ENCODE measurements at places on chromosomes 2 and 18.
A peak's percentile ranks its signal among the peaks of the same experiment; 100 is the strongest.

GRCh38 chr2:200356857-200357384, 50.4 kb downstream of the SPATS2L start:
- no peak for DNase-seq

- no peak for DNase-seq
These were observed 23.0 kb downstream of the CDC42EP3 start for GRCh38 chr2:37648331-37649011.

GRCh38 chr18:59606193-59607077, 90.8 kb downstream of the CCBE1 start:
- DNase-seq, result no peak

- peak; percentile 26 for DNase-seq
These were observed 883 bp downstream of the SMCHD1 start for GRCh38 chr18:2656237-2656980.

DNA sequence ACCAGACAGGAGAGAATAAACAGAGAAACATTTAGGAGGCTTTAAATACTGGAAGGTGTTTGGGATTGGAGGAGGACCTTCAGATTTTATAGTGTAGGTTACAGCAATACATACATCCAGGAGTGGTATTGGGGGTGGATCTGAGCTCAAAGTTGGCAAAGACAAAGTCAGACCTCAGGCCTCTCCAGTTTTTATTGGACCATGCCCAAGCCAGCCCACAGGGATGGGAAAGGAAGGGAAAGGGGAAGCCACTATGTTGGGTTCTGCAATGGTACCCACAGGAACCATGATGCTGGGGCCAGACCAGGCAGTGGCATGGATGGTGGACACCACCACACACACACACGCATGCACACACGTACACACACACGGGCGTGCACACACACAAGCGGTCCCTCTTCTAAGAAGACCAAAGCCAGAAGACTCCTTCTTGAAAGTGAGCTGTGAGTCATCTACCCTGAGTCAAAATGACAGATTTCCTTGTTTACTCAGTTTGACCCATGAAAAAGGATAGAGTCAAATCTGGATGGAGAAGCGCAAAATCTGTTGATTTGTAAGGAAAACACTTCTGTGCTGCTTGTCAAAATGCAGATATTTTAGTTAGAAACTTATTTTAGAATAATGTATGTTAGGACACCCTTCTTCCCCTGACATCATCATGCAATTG, 87.9 kb downstream of the TRABD2A start:
- no peak for DNase-seq

GRCh38 chr2:117190856-117191559, 623.5 kb upstream of the DDX18 start:
- DNase-seq, result no peak

DNA sequence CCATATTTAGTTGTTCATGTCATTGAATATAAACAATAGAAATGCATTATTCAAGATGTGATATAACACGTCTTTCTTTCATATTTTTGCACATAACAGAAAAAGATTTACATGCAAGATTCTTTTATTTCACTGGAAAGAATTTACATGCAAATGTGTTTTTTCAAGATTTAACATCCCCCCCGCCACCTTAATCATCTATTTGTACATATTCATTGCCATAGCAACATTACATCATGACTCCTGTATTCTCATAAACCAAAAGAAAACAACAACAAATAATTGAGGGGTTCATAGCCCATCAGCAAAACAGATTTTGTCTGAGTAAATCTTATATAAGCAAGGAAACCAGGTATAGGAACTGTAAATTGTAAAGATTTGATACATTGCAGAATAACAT, 3.2 kb upstream of the ACVR1C start:
- no peak for DNase-seq

DNA sequence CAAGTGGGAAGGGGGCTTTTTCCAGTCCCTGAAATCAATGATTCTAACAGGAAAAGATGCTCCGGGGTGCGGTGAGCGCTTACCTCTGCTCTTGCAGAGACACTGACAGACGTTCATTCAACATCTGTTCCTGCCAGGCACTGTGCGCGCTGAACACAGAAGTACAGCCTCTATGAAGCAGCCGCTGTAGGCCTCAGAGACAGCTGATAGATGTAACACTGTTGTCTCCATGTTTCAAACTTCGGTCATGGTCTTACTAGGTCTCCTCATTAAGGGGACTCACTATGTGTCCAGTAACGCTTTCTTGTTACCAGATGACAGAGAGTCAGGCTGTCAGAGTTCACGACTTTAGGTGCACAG, 649 bp upstream of the CLIP4 start:
- DNase-seq, result no peak

DNA sequence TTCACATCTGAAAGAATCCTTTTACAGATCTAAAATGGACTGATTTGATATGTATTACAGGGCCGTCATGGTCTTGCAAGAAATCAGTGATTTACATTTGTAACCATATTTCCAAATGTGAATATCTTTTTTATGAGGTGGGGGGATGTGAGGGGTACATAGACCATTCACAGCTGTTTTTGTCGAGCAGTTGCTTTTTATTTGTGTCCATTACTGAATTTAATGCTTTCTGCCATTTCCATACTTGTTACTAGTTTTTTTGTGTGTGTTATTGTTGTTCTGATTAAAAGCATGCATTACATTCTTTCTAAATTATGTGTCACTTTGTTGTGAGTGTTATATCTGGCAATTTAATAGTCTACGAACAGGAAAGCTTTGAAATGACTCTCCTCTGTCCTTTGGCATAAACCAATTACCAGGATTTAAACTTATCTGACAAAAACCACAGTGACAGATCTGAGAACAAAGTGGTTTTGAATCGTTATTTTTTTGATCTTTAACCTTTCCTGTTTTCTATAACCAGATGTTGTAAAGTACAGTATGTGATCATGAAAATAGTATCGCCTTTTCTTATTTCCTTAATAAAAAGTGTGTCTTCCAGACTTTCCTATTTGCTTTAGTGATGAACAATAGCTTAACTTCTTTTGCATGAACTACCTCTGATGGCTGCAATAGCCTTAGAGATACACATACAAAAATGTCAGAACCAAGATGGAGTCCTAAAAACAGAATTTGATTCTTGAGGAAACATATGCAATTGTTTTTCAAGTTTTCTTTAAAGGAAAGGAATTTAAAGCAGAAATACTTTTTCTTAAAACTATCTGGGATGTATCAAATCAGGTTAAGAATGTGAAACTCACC, 354.2 kb upstream of the ACVR2A start:
- no peak for DNase-seq

- DNase-seq, result no peak
These were observed 111.5 kb upstream of the MEIS1 start for GRCh38 chr2:66323406-66323805.

DNA sequence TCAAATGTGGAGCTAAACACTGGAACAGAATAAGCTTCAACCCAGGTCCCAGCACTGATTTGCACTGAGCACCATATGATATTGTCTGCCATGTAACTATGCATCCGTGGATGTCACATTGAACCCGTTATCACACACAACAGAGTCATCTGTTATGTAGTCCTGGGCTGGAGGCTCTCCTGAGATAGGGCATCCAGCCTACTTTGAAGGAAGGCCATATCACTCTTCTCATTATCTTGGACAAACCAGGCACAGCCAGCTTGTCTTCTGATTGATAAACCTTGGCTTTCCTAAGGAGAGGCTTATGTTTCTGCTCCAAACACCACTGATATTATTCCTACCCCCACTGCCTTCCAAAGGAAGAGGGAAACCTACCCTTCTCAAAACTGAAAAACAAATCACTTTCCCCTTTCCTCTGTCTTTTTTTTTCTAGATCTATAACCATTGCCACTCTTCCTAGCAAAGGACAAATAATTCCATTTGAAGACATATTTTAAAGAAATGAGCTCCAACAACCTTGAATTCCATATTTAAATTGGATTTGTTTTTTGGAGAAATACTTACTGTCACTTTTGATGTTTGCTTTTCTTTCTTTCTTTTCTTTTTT, 16.4 kb downstream of the RSAD2 start:
- no peak for DNase-seq

GRCh38 chr2:73205611-73206010, 3.2 kb downstream of the NOTO start:
- DNase-seq, result no peak

DNA sequence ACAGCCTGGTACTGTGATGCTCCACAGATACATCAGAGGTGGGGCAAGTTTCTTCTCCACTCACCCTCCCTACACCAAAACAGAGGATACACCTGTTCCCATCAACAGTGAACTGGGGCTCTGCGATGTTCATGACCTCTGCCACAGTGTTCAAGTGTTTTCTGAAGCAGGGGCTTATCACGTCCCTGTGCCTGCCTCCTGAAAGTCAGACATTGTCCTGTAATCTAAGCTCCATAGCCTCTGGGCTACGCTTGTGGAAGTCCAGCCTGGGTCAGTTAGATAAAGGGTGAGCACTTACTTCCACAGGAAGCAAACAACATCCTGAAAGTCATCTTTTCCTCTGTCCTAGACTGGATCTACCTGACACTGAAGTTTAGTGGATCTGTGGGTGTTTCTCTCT, 20.2 kb upstream of the MRO start:
- DNase-seq, result no peak

DNA sequence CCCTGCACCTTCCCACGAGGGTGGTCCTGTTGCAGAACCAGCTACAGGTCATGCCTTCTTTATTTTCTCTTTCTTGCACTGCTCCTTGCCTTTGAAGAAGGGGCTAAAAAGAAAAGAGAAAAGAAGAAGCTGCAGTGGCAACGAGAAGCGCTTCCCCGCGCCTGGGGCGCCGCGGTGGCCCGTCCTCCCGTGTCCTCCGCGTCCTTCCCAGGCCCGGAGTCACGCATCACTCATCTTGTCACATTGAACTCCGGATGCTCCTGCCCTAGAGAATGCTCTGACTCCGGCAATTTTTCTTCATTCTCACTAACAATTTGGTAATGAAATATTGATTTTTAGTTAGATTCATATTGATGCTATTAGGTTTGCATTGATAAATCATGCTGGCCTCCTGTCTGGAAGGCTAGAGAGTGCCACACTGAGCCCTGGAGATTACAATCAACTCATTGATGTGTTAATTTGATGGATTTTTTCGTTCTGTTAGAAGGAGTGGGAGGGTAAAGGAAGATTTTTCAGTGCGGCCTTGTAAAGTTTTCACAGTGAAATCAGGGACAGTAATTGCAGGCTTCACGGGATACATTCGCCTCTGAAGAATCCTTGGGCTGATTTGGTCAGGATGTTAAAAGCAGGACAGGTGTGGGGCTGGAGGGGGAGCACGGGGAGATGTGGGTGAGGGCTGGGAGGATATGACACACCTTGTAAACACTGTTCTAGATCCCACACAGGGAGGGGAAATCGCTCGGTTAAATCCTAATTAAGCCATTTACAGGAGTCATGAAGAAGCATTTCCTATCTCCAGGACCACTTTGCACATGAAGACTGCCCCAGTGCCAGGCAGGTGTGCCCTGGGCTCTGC, 349.3 kb downstream of the ZNF516 start:
- no peak for DNase-seq

DNA sequence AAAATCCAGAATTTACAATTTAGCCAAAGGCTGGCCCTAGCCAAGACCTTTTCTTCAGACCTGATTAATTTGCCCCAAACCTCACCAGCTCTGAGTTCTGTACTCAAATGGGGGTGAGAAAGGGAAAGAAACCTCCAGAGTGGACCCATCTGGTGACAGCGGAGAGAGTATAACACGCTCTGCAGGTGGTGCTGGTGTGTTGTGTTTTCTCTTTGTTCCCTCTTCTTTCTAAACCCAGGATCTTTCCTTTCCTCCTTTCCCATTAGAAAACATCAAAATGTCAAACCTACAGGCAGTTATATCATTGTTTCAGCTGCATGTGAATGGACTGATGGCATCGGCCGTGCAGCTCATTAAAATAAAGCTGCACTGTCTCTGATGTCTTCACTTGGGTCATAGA, 253.2 kb upstream of the SP5 start:
- DNase-seq, result no peak

GRCh38 chr2:97715951-97716694, 2.7 kb downstream of the ZAP70 start:
- DNase-seq, result no peak

GRCh38 chr2:163604941-163605555, 130.8 kb downstream of the FIGN start:
- DNase-seq, result peak; percentile 8

- DNase-seq, result no peak
These were observed 46.7 kb upstream of the FHOD3 start for GRCh38 chr18:36250827-36251226.

- DNase-seq, result peak; percentile 68
These were observed 9.0 kb upstream of the ARHGEF4 start for GRCh38 chr2:130827502-130828251.

DNA sequence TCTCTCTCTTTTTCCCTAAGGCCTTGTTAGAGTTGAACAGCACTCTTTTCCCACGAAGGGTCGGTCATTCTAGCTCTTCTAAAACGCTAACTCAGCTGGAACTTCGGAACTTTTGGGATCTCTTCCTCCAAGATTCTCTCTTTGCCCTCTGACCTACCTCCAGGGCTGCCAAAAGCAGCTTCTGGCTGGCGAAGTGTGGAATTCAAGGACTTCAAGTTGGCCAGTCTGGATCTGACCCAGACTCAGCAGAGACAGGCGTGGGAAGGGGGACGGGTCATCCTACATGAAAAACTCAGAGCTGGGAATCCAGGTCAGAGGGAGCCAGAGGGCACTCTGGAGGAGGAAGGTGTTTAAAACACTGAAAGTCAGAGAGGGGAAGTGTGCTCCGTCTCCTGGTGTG, 305.5 kb upstream of the HDAC4 start:
- no peak for DNase-seq

DNA sequence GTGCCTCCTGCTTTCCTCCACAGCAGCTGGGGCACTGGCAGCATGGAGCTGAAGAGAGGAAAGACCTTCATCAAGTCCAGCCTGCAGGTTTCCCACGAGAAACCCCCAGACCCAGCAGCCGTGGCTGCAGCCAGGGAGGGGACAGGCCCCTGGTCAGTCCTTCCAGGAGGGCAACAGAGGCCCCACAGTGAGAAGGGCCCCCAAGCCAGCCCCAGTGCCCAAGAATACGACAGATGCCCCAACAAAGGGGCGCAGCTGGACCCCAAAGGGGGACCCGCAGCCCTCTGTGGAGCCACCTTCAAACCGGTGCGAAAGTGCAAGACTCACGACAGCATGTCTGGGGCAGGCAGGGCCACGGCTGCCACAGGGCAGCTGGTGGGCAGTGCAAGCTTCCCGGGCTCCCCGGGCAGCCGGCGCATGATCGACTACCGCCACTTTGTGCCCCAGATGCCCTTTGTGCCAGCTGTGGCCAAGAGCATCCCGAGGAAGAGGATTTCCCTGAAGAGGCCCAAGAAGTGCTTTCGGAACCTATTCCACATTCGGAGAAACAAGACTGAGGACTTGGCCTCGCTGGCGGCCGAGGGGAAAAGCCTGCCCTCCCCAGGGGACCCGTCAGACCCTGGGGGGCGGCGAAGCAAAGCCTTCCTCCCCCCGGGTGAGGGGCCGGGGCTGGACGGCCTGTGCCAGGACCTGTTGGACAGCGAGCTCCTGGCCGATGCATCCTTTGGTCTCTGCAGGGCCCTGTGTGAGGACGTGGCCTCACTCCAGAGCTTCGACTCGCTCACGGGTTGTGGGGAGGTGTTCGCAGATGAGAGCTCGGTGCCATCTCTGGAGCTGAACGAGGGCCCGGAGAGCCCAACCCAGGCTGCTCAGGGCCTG, 6.9 kb downstream of the AMER3 start:
- DNase-seq, result no peak

All from H54 (cell line).